ENCODE measurements at places on chromosomes 6 and 20.

- DNase-seq, result no peak
These were observed 51.0 kb upstream of the MLIP start for GRCh38 chr6:54060286-54060685.

GRCh38 chr6:63444768-63445167, 125.0 kb upstream of the LGSN start:
- no peak for DNase-seq

GRCh38 chr20:23287354-23288190, 63.0 kb upstream of the NXT1 start:
- DNase-seq, result no peak

- DNase-seq, result no peak
These were observed 5.1 kb upstream of the FAM50B start for GRCh38 chr6:3844097-3844463.

Measured in stimulated activated CD4-positive, alpha-beta T cell treated with anti-CD3 and anti-CD28 coated beads, Interleukin-1b, Interleukin-23, amount 100 ng/mL, for 1 hour (primary cell).